ENCODE measurements at places on chromosomes 3 and 15. TPM values are rescaled to one million over a fixed set of nuclear protein-coding genes. Genes with fewer than 3 reads are reported as not detected.

The ZPLD1 gene
- total RNA-seq = not detected

The TIMP4 gene
- total RNA-seq = 13.6 TPM

The PAK6 gene
- total RNA-seq = 0.21 TPM

The ADGRG7 gene
- not detected for total RNA-seq

The LPCAT4 gene
- 62.2 TPM for total RNA-seq

The EPHA3 gene
- total RNA-seq = not detected

The PLA1A gene
- total RNA-seq = 0.25 TPM

The AHSG gene
- not detected for total RNA-seq

The EIF2A gene
- total RNA-seq = 58.5 TPM

The TYRO3 gene
- total RNA-seq = 18.2 TPM

The TGM5 gene
- total RNA-seq = not detected

The ANKRD63 gene
- total RNA-seq = 0.40 TPM

The THBS1 gene
- 91.7 TPM for total RNA-seq

The LSMEM2 gene
- not detected for total RNA-seq

The SPESP1 gene
- total RNA-seq = not detected

The DCBLD2 gene
- 259 TPM for total RNA-seq

The RASL12 gene
- 0.18 TPM for total RNA-seq

The SLTM gene
- total RNA-seq = 71.4 TPM

The SENP8 gene
- total RNA-seq = 2.3 TPM

The WDR72 gene
- total RNA-seq = 8.3 TPM

The CPNE4 gene
- total RNA-seq = 5.7 TPM

The NOP10 gene
- 541 TPM for total RNA-seq

The P2RY14 gene
- total RNA-seq = not detected

The MEX3B gene
- total RNA-seq = 4.0 TPM

The STT3B gene
- 68.7 TPM for total RNA-seq

The SH2D7 gene
- total RNA-seq = not detected

The BCL2A1 gene
- total RNA-seq = 9.7 TPM

The RARB gene
- 6.7 TPM for total RNA-seq

Measured in A549 treated with AZD2906 at 1 μM for 4 hours (cell line).